ENCODE measurements at places on chromosomes 11 and 22. TPM values are rescaled to one million over a fixed set of nuclear protein-coding genes. Genes with fewer than 3 reads are reported as not detected.

GRCh38 chr22:23849009-23850006 is 8.4 kb upstream of the SLC2A11 start:
- peak; percentile 87 for DNase-seq
- H3K36me3 ChIP-seq = no peaks in the 10 kb centered on the region
- peaks cover 7% of the 10 kb centered on the region for H3K4me1 ChIP-seq
- H3K4me3 ChIP-seq = no peak overlapping the region
- no peak overlapping the region for H3K27ac ChIP-seq

GRCh38 chr11:129298988-129299387 is 76.7 kb upstream of the BARX2 start:
- no peak overlapping the region for H3K27ac ChIP-seq
- peaks cover 4% of the 10 kb centered on the region for H3K4me1 ChIP-seq
- no peak for DNase-seq
- peaks cover 2% of the 10 kb centered on the region for H3K27me3 ChIP-seq

DNA sequence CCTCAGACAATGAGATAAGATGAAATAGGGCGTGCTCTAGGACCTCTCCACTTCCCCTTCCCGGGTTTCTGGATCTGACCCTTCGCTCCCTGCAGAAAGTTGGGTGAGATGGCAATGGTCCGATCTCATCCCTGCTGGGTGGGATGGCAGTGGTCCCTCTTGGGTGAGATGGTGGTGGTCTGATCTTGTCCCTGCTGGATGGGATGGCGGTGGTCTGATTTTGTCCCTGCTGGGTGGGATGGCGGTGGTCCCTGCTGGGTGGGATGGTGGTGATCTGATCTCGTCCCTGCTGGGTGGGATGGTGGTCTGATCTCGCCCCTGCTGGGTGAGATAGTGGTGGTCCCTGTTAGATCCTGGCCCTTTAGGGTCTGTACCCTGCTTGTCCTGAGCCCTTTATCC is 21.3 kb downstream of the ST14 start:
- H3K27me3 ChIP-seq = peaks cover 2% of the 10 kb centered on the region
- DNase-seq = no peak
- H3K36me3 ChIP-seq = no peaks in the 10 kb centered on the region
- no peak overlapping the region for H3K27ac ChIP-seq
- H3K4me1 ChIP-seq = no peaks in the 10 kb centered on the region

- peak overlapping the region; percentile 85 for H3K4me3 ChIP-seq
- peak; percentile 3 for DNase-seq
- peaks cover 6% of the 10 kb centered on the region for H3K4me1 ChIP-seq
- H3K27me3 ChIP-seq = peaks cover 15% of the 10 kb centered on the region
Measured at GRCh38 chr11:5809122-5809519, 397 bp downstream of the OR52N2 start.

- H3K4me3 ChIP-seq = no peak overlapping the region
- no peaks in the 10 kb centered on the region for H3K27me3 ChIP-seq
- no peak overlapping the region for H3K27ac ChIP-seq
- no peaks in the 10 kb centered on the region for H3K36me3 ChIP-seq
Measured at GRCh38 chr22:48618326-48618725, 1209.3 kb downstream of the BRD1 start.

DNA sequence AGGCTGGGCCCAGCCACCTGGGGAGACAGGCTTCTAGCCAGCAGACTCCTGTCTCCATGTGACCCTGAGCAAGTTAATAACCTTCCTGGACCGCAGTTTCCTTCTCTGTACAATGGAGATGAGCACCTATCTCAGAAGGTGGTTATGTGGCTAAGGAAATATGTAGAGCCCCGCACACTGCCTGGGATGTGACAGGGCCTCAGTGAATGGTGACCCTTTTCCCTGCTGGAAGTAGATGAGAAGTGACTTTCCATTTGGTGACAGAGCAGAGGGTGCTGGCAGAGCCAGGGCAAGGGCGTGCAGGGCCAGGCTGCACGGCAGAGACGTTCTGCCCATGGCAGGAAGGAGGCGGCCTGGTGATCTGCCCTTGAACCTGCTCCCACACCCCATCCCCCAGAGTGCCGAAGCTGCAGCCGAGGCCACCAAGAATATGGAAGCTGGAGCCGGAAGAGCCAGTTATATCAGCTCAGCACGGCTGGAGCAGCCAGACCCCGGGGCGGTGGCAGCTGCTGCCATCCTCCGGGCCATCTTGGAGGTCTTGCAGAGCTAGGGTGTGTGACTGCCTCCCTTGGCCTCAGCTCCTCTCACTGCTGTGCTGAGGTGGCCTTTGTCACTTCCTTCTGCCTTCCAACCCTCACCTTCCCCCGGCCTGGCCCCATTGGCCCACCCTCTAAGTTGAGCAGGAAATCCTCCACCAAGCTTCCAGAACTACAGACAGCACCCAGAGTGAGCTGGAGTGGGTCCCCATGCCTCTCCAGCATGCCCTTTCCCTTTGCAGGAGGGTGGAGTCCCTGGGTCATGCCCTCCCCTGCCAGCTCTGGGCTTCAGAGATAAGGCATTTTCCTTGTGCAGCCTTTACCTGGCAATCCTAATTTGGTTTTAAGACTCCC is 13.2 kb downstream of the TKFC start:
- no peak for DNase-seq
- H3K36me3 ChIP-seq = peaks cover 3% of the 10 kb centered on the region
- H3K4me1 ChIP-seq = no peaks in the 10 kb centered on the region
- no peak overlapping the region for H3K27ac ChIP-seq
- no peak overlapping the region for H3K4me3 ChIP-seq

GRCh38 chr11:44113572-44113971 is 18.1 kb downstream of the EXT2 start:
- no peak for DNase-seq
- peaks cover 37% of the 10 kb centered on the region for H3K36me3 ChIP-seq
- no peak overlapping the region for H3K4me3 ChIP-seq

DNA sequence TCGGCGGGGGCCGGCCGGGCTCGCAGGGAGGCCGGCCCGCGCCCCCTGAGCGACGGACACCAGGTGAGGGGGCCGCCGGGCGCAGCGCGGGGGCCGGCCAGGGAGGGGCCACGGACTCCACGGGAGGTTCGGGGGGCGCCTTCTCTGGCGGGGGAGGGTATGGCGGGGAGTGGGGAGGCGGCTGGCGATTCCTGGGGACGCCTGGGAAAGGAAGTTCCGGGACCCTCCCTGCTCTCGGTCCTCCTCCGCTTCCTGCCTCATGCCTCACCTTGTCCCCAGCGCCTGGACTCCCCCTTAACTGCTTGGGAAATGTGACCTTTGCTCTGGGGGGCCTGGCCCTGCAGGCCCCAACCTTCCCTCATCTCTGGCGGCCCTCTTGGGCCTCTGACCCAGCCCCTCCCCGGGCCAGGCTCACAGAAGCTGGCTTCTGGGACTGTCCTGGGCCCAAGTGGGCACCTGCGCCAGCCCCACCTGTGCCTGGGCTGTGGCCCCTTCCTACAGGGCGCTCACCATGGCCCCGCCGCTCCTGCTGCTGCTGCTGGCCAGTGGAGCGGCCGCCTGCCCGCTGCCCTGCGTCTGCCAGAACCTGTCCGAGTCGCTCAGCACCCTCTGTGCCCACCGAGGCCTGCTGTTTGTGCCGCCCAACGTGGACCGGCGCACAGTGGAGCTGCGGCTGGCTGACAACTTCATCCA is 516 bp downstream of the LRFN4 start:
- peak overlapping the region; percentile 76 for H3K4me3 ChIP-seq
- H3K27me3 ChIP-seq = no peaks in the 10 kb centered on the region
- H3K36me3 ChIP-seq = peaks cover 4% of the 10 kb centered on the region
- peak overlapping the region; percentile 78 for H3K27ac ChIP-seq
- peak; percentile 24 for DNase-seq

GRCh38 chr22:22721681-22722354 is 77.4 kb downstream of the GGTLC2 start:
- H3K27me3 ChIP-seq = no peaks in the 10 kb centered on the region
- H3K27ac ChIP-seq = peak overlapping the region; percentile 46
- H3K36me3 ChIP-seq = no peaks in the 10 kb centered on the region
- peaks cover 40% of the 10 kb centered on the region for H3K4me1 ChIP-seq
- peak; percentile 90 for DNase-seq

DNA sequence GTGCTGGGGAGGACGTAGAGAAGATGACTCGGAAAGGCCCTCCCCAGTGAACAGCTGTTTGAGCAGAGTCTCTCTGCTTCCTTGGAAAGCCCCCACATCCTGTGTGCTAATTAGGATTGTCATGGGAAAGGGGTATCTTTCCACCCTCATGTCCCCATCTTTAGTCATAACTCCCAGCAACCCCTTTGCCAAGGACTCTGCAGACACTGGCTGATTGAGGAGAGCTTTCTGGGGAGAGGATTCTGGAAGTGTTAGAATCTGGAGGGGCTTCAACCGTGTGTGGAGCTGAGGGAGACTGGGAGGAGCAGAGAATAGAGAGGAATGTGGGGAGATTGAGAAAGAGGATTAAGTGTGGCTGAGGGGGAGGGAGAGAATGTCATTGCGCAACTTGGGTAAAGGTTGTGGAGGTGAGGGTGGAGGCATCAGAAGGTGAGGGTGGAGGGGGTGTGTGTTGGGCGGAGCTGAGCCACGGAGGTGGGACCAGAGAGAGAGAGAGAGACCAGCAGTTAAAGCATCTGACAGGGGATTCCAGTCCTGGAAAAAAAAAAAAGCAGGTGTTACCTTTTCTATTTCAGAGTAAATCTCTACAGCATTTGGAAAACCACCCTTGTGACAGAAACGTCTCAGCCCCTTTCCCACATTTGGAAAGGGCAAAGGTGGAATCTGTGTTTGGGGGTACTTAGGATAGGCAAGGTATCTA is 2.2 kb downstream of the DTX4 start:
- no peak for DNase-seq
- H3K36me3 ChIP-seq = no peaks in the 10 kb centered on the region
- H3K4me1 ChIP-seq = peaks cover 9% of the 10 kb centered on the region
- no peak overlapping the region for H3K27ac ChIP-seq
- no peak overlapping the region for H3K4me3 ChIP-seq

- peaks cover 24% of the 10 kb centered on the region for H3K4me1 ChIP-seq
- H3K36me3 ChIP-seq = no peaks in the 10 kb centered on the region
- DNase-seq = no peak
- no peaks in the 10 kb centered on the region for H3K27me3 ChIP-seq
- no peak overlapping the region for H3K4me3 ChIP-seq
Measured at GRCh38 chr22:20024650-20025397, 3.9 kb downstream of the TANGO2 start.

- no peak overlapping the region for H3K4me3 ChIP-seq
- H3K4me1 ChIP-seq = peaks cover 2% of the 10 kb centered on the region
- no peaks in the 10 kb centered on the region for H3K36me3 ChIP-seq
Measured at GRCh38 chr11:46006418-46007070, 84.1 kb downstream of the LARGE2 start.

DNA sequence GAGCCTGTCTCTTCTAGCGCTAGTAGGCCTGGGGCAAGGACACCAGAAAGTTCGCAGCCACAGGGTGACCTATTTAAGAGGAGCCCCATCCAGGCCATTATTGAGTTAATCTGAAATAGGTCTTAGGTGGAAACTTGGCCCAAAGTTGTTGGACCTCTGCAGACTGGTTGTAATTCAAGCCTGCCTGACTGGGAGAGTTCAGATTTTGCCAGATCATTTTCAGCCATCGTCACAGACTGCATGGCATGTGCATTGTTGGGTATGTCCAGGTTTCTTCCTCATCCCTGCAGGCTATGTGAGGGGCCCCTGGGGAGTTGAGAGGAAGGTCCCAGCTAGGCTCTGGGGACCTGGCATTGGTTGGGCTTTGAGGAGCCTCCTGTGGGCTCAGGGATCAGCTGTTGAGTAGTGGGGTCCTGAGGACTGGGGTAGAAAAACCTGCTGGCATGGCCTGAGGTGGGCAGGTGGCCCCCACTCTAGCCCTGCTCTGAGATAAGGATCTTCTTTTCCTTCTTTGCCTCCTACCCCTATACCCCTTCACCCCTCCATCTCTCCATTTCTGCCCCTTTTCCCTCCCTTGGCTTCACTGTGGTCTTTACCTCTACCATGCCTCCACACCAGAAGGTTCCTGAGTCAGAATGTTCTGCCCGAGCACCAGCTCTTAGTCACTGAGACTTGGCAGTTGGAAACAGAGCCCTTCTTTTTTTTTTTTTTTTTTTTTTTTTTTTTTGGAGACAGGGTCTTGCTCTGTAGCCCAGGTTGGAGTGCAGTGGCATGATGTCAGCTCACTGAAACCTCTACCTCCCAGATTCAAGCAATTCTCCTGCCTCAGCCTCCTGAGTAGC is 112.7 kb downstream of the MORC2 start:
- no peak overlapping the region for H3K27ac ChIP-seq
- DNase-seq = no peak
- H3K36me3 ChIP-seq = no peaks in the 10 kb centered on the region
- no peaks in the 10 kb centered on the region for H3K4me1 ChIP-seq
- no peak overlapping the region for H3K4me3 ChIP-seq

- H3K4me1 ChIP-seq = peaks cover 8% of the 10 kb centered on the region
- no peak overlapping the region for H3K4me3 ChIP-seq
- no peak overlapping the region for H3K27ac ChIP-seq
Measured at GRCh38 chr11:8567602-8568198, 26.3 kb downstream of the STK33 start.

DNA sequence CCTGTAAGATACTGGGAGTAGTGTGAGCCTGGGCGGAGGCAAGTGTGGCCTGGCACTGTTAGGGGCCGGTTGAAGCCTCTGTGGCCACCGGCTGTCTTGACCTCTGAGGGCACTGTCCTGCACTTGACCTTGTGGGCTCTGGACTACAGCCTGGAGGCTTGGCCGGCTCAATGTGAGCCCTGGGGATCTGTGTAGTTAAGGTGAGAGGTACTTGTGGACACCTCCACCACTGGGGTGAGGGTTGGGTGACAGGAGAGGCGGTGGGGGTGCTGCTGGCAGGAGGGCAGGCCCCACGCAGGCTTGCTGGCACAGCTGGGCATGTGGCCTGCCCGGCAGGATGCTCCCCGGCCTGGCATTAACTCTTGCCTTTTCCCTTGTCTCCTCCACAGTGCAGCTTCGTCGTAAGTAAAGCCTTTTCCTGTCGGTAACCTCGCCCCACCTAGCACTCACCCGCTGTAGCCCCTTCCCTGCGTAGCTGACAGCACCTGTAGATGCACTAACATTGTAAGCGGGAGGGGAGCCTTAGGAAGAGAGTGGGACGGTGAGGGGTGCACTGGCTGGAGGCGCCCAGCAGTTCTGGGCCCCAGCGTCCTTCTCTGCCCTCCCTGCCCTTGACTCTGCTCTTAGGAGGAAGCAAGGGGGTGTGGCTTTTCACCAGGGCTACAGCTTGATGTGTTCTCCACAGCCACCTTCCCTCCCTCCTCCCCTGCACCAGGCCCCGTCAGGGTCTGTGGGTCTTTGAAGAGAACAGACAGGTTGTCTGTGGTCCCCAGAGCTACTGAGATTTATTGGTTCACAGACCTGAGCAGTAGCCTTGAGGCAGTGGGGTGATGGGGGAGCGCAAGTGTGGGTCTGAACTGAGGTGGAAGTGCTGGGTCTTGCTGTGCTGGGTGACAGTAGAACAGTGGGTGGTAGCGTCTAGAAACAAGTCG is 17.6 kb downstream of the INCENP start:
- no peak overlapping the region for H3K4me3 ChIP-seq
- peaks cover 31% of the 10 kb centered on the region for H3K36me3 ChIP-seq
- H3K27ac ChIP-seq = no peak overlapping the region
- no peak for DNase-seq
- H3K27me3 ChIP-seq = no peaks in the 10 kb centered on the region
- no peaks in the 10 kb centered on the region for H3K4me1 ChIP-seq

- H3K27ac ChIP-seq = no peak overlapping the region
- no peak for DNase-seq
- no peaks in the 10 kb centered on the region for H3K4me1 ChIP-seq
- peaks cover 43% of the 10 kb centered on the region for H3K36me3 ChIP-seq
Measured at GRCh38 chr22:24355574-24355973, 71.8 kb upstream of the ADORA2A start.

MYRF gene
- total RNA-seq = 0.97 TPM

PLAAT5 gene
- total RNA-seq = 0.29 TPM

ACR gene
- not detected for total RNA-seq

SCGB2A2 gene
- not detected for total RNA-seq

Data from activated CD8-positive, alpha-beta T cell treated with anti-CD3 and anti-CD28 coated beads for 36 hours (primary cell).